ENCODE measurements at places on chromosomes 6 and 20.

- DNase-seq: no peak
These were observed 42.0 kb upstream of the ID4 start for GRCh38 chr6:19795211-19795610.

DNA sequence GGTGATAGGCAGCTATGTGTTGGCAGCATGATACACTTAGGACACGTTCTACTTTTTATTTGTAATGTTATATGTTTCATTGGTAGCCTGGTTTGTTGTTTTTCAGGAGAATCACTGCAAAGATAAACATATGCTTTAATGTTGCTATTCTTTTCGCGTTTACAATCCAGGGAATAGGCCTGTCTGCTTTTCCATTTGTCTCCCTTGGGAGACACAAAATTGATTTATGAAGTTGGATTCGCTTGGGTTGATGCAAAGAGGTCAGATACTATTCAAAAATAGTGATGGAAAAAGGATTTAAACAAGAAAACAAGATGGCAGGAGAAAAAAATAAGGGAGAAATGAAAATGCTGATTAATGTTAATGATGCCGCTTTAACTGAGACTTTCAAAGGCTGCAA, 179.5 kb upstream of the SOX4 start:
- DNase-seq: no peak

GRCh38 chr6:14021449-14021848, 96.1 kb upstream of the CD83 start:
- no peak for DNase-seq

GRCh38 chr20:12575352-12576095, 433.2 kb upstream of the SPTLC3 start:
- peak; percentile 75 for DNase-seq

DNA sequence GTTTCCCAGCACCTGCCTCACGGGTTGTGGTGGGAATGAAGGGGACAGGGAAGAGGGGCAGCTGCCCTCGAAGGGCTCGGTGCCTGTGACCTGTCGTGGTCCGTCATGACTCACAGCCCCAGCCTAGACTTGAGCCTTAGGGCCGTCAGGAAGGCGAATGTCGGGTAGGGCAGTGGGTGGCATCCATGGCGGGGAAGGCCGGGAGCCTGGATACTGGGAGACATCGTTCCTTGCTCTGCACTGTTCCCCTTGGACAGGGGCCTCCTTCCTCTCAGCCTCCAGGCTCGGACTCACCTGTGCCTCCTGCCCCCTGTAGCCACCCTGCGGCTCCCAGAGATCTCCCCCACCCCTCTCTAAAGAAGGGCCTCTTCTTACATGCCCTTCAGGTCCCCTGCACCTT, 52.2 kb upstream of the APCDD1L start:
- peak; percentile 21 for DNase-seq

GRCh38 chr20:17665756-17666155, 16.3 kb downstream of the RRBP1 start:
- DNase-seq: no peak

GRCh38 chr20:57707849-57708693, 1.7 kb downstream of the PMEPA1 start:
- DNase-seq: peak; percentile 59

GRCh38 chr6:25943887-25944286, 13.4 kb upstream of the SLC17A2 start:
- DNase-seq: no peak

- no peak for DNase-seq
These were observed 23.1 kb downstream of the FBXL4 start for GRCh38 chr6:98924647-98925046.

- DNase-seq: no peak
These were observed 1.4 kb downstream of the B3GALT4 start for GRCh38 chr6:33278392-33278741.
